NCI-H1694 (cell line): ENCODE measurements at places on chromosomes 1 and 21.
A peak's percentile ranks its signal among the peaks of the same experiment; 100 is the strongest.

DNA sequence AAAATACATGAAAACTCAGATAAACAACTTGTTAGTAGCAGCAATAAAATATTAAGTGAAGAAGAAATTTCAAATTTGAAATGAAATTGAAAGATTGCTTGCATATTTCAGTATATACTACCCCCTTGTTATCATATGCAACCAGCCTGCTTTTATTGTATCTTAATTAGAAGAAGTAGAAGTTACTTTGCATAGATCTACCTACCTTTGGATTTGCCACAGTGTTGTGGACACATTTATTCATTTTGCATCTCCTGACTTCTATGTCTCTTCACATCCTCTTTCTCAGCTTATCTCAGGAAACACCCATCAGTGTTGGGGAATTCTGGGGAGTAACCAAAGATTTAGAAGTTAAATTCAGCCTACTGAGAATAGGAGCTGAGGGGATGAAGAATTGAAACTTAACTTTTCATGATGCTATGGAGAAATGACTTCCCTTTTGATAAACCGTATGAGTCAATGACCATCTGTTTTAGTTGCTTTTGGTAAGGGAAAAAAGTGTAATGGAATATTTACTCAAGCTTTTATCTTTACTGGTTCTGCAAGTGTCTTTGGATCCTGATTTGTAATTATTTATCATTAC, 96.9 kb downstream of the RGL1 start:
- no peak for DNase-seq

GRCh38 chr1:14228677-14229076, 369.8 kb upstream of the KAZN start:
- DNase-seq, result no peak

- DNase-seq, result no peak
Observed at GRCh38 chr21:31724552-31724951, 7.4 kb downstream of the SCAF4 start.

DNA sequence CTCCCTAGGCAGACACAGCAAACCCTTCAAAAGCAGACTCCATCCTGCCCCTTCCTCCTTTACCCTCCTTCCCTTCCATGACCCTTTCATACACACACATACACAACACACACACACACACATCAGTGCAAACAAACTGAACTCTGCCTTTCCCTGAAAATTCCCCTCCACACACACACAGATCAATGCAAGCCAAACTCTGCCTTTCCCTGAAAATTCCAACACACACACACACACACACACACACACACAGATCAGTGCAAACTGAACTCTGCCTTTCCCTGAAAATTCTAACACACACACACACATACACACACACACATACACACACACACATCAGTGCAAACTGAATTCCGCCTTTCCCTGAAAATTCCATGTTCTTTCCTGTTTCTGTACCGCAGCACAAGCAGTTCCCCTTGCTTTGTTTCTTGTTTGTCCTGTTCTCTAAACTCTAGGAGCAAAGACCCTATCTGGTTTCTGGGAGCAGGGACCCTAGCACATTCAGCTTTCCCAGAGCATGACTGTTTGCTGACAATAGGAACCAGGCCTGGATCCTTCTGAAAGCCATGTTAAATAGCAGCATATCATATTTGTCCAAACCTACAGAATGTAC, 91.0 kb downstream of the PTPN14 start:
- no peak for DNase-seq

DNA sequence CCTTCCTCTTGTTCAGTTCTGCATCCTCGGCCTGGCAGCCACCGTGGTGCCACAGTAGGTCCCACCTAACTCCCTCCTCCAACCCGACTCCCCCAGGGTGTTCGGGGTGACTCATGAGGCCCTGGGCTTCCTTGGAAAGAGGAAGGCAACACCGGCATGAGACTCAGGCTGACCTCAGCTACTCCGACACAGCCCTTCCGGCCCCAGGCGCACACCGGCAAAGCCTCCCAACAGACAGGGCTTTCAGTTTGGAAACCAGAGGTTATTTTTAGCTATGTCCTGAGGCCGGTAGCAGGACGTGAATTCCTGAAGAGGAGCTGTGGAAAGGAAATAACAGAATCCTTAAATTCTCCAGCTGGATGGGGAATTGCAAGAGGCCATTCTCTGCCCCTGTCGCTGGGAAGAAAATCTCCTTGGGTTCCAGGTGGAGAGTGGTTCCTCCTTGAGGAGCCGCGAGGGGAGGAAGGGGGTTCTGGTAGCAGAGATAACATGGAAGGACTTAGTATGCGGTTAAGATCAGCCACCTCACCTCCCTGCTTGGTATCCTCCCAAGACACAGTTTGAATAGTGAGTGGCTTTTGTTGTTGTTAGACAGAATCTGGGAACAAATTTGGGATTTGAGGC, 24.4 kb downstream of the PLXNA2 start:
- no peak for DNase-seq

DNA sequence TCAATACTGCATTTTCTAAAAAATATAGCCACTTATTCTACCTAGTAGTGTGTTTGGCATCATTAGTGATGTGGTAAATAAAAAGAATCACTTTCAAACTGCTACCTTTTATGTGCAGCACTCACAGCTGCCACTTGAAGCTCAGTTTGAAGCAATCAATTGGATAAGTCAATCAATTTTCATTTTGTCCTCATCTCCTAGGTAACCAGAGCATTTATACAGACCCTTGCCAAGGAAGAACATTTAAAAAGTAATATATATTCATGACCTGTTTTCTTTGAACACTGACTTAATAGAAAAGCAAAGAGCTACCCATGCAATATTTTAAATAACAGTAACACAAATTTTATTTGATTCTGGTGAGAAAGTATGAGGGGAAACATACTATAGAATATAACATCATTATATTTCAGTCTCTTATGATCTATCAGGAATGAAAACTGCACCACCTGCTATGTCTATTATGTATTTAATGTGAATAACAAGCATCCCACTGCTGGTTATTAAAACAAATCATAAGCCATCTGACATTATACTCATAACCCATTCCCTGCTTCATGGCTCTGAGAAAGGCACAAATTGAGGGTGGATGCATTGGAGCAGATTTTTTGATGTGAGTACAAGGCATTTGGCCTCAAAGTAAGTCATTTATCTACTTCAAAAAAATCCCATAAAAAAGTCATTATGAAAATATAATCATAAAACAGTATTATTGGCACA, 168.4 kb upstream of the C21orf91 start:
- no peak for DNase-seq

DNA sequence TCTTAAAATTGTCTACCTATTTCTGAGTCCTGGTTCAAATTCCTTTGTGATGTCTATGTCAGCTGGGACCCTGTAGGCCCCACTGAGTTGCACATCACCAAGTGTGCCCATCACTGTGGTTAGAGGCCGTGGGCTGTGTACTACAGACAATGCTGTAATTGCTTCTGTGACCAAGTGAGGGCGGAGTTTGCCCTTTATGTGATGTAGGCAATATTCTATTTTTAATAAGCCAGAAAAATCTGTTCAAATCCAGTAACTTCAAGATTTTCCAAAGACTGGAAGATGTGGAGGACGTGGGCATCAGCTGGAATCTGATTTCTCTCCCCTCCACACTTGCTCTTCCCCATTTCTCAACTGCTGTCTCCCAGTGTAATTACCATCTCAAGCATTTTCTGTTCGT, 215.4 kb downstream of the PBX1 start:
- DNase-seq, result peak; percentile 17

GRCh38 chr1:108028841-108029388, 63.9 kb upstream of the VAV3 start:
- no peak for DNase-seq

- no peak for DNase-seq
Observed at GRCh38 chr21:31012133-31013089, 25.9 kb downstream of the KRTAP19-8 start.

GRCh38 chr1:96364576-96364975, 357.0 kb upstream of the PTBP2 start:
- no peak for DNase-seq
